ENCODE measurements at places on chromosomes 2 and 18. TPM values are rescaled to one million over a fixed set of nuclear protein-coding genes. Genes with fewer than 3 reads are reported as not detected.

FBXO11 gene
- 65.6 TPM for total RNA-seq

EIF2AK2 gene
- total RNA-seq: 24.6 TPM

DNA sequence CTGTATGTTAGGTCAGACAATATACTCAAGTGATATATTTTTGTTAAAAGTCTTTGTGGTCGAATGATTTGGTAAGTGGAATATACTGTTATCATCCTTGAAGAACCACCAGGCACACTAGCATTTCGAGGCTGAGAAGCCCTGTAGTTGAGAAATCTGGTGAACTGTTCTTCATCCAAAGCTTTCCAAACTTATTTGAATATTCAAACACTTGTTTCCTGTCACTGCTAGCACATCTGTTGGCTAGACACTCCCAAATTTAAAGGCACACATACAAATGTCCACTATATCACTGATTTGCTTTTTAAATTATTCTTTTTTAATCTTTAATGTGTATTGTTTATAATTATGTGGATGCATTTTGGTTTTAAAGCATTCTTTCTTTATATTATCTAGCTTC, 241.9 kb upstream of the CNTNAP5 start:
- DNase-seq: no peak

PLGLB2 gene
- 2.1 TPM for total RNA-seq

GALNT5 gene
- total RNA-seq: 0.87 TPM

GRCh38 chr2:192500550-192501200, 305.9 kb upstream of the TMEFF2 start:
- no peak for DNase-seq
